Omental fat pad (tissue), 4 donors: ENCODE measurements at places on chromosomes 6 and 20.

DNA sequence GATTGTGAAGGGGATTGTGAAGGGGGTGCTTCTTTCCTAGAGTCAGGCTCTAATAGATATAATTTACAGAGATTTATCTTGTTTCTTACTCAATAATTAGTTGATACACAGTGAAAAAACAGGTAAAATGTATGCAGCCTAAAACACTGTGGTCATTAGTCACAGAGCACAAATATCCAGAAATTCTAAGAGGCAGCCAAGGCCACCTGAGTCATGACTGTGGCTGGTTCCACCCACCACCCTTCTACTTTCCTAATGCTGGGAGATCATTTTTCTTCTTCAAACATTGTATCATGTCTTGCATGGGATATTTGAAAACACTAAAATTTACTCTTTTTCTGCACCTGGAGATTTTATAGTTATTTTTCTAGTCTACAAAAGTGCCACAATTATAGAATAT is 181.6 kb downstream of the OTOR start:
- no peak for DNase-seq

- DNase-seq: no peak
These were observed 98.1 kb downstream of the HIVEP2 start for GRCh38 chr6:142846883-142847287.

DNA sequence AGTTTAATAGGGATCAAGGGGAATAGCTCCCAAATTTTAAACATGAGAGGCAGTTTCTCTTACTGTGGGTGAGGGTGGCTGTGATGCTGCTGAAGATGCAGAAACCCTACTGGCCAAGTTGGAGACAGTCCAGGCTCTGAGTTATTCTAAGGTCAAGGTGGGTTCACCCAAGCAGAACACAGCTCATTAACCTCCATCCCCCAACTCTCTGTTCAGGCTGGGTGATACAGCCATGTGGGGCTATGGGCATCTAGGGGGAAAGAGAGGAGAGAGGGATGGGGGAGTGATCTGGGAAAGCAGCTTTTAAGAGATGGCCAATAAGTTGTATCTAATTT is 18.9 kb upstream of the TRAM2 start:
- no peak for DNase-seq

- DNase-seq: no peak
These were observed 956.5 kb downstream of the TFAP2A start for GRCh38 chr6:9458424-9458823.

DNA sequence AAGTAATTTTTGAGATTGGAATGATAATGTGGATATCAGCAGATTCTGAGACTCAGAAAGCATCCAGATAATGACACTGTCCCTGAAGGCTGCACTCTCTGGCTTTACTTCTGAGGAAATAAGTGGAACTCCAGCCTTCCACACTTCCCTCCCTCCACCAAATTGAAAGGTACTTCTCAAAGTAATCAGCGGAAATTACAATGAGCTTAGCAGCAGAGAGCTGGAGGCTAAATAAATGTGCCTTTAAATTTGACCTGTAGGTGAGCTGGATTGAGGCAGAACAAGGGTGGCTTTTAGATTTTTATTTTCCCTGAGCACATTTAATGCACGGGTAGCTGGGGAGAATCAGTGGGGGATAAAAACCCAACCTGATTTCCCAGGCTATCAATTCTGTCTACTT is 39.3 kb upstream of the RNF144B start:
- DNase-seq: no peak

- DNase-seq: no peak
These were observed 18.0 kb upstream of the PREX1 start for GRCh38 chr20:48845721-48846306.

GRCh38 chr6:52390361-52390727 is 28.4 kb downstream of the PAQR8 start:
- no peak for DNase-seq

DNA sequence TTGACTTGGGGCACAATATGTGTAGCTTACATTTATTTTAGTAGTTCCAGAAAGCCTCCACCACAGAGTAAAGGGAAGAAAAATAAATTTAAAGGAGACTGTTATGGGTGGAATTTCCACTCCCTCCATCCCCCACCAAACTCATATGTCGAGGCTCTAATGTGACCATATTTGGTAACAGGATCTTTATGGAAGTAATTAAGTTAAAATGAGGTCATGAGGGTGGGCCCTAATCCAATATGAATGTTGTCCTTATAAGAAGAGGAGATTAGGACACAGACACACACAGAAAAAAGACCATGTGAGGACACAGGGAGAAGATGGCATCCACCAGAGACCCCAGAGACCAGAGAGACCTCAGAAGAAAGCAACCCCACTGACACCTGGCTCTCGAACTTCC is 189.7 kb downstream of the EDN1 start:
- DNase-seq: no peak

DNA sequence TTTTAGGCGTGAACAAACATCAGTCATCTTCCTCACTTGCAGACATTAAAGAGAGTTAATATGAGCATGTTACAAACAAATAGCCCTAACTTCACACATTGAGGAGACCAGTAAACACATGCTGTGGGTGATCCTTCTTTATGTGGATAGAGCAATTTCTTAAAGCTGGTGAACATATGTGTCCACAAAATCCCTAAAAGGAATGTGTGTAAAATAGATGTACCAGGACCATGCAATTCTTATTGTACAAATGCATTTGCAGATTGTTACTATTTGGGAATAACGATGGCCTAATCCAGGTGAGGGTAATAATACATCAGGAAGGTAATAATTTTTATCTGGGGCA is 228.9 kb downstream of the ALDH8A1 start:
- no peak for DNase-seq

DNA sequence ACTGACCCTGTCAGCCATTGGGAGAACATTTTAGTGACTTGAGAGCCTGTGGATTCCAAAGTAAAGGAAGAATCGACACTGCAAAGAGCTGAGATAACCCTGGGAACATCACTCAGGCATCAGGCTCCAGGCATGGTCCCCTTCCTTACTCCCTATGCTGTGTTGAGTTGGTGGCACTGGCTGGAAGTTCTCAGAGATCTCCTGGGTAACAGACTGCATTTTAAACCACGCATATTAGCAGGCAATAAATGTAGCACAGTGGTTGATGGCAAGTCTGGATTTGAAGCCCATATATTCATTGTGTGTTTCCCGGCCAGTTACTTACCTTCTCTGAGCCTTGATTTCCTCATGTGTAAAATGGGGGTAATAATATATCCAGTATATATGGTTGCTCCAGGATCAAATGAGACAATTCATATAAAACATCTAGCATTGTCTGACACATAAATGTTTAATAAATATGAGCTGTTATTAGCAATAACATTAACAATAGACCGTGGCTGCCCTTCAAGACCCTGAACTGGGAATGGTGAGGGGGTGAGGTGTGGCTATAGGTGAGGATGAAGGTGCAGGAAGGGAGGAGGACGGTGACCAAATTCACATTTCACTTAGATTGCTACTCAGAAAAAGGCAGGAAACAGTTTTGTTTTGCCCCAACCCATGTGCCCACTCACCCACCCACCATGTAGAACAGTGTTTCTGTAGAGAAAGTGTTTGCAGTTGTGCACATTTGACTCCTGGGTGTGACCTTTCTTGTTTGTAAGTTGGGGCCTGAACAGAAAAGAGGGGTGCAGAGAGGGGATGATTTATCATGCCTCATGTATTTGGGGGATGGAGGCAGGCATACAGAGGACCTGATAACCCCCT is 2.1 kb downstream of the PLCG1 start:
- no peak for DNase-seq

GRCh38 chr6:7147051-7147671 is 39.4 kb downstream of the RREB1 start:
- DNase-seq: no peak

- DNase-seq: no peak
These were observed 13.7 kb downstream of the PXDC1 start for GRCh38 chr6:3737831-3738210.

GRCh38 chr6:17705428-17705777 is 1.3 kb downstream of the NUP153 start:
- no peak for DNase-seq

DNA sequence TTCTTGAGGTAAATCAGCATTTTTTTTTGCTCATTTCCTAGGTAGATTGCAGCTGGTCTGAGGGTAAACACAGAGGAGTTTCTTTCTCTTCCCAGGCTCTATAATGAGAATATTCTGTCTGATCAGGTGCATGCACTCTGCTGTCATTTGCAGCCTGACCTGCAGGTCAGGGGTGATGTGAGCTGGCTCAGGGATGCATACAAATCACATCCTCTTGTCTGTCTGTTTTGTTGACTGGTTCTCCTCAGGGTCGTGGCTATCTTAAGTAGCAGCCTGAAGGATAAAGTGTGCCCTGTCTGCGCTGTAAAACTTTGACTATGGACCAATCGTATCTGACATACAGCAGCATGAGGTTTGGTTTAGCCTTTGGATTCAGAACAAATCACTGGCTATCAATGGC is 183.4 kb upstream of the POU3F2 start:
- no peak for DNase-seq

DNA sequence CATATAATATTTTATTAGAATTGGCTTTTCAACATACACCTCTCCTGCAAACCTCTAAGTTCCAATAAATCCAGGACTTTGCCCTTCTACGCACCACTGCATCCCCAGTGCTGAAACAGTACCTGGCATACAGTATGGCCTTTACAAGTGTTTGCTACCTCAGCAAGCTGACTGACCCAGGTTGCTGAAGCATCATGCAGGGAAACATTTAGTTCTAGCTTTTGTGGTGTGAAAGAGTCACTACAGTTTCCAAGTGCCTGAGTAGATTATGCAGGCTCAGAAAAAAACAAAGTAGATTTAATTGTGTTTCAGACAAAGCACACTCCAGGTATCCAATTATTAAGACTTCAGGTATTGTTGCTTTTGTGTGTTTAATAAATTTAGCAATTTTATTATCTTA is 614.2 kb upstream of the NRSN1 start:
- DNase-seq: no peak

DNA sequence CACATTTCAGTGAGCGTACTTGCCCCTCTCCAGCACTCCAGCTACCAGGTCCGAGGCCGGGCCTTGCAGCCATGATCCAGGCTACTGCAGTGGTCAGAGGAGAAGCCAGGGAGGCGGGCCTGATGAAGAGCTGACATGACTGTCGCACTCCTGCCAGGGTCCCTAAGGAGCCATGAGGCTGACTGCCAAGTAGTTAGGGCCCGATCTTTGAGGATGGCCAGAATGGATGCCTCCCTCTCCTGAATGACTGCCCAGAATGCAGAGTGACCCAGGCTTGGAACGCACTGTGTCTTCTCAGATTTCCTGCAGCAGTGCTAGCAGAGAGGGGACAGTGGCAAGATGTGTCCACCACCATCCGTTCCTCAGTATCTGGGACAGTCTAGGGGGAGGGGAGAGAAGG is 24.7 kb upstream of the LRFN2 start:
- DNase-seq: no peak

DNA sequence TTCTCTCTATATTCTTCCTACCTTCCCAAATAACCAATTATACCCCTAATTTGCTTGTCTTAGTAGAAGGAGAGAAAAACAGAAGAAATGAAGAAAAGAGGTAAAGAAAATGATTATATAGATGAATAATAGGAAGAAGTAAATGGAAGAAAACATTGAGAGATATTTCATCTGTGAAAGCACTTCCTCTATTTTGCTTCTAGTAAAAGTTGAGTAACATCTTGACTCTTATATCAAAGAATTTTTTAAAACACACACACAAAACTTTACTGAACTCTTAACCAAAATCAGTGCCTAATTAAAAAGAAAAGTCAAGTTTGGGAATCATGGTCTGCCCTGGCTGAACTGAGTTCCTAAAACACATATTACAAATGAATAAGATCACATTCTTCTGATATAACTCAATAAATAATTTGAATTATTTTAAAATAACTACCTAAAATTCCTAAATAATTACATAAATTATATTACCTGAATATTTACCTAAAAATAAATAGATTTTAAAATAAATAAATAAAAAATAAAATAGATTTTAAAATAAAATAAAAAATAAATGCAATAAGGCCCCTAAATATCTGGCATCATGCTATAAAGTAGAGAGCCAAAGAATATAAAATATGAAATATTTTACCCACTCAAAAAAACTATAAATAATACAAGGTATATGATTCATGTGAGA is 8.8 kb downstream of the SLC17A2 start:
- no peak for DNase-seq

DNA sequence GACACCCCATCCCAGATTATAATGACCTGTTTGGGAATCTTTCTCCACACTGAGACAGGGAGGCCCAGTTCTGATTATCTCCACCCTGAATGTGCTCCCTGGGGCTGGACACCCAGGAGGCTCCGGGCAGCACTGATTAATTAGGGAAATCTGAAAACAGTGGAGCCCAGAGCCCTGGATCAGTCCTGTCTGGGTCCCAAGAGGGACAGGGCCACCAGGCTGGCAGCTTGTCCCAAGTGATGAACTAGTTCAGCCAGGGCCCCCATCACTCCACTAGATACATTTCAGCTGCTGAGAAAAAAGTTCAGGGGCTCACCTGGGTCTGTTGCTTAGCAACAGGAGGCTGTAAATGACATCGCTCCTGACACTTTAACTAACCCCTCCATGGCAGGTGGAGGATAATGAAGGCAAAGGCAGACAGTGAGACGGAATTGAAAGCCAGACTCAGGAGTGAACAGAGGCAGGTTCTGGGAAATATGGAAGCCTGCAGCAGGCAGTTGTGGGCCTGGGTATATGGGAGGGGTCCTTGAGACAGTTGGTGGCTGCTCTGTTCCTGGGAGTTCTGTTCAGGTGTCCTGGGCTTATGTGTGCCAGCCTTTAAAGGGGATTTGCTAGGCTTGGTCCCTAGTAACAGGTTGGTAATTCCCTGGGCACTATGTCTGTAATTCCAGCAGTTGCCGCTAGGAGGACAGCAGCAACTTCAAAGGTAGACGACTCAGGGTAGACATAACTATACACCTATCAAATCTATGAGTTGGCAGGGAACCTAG is 78.3 kb upstream of the CTNNBL1 start:
- no peak for DNase-seq

DNA sequence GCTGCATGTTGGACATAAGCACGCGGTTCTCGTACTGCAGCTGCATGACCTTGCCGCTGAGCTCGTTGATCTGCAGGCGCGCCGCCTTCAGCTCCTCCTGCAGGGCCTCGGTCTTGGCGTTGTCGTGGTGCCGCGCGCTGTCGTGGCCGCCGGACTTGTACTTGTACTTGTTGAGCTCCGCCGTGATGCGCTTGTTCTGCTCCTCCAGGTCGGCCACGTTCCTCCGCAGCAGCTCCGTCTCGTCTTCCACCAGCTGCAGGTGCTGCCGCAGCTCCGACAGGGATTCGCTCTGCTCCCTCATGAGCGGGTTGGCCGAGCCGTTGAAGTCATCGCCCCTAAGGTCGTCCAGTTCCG is 16.6 kb upstream of the KIAA0408 start:
- no peak for DNase-seq

DNA sequence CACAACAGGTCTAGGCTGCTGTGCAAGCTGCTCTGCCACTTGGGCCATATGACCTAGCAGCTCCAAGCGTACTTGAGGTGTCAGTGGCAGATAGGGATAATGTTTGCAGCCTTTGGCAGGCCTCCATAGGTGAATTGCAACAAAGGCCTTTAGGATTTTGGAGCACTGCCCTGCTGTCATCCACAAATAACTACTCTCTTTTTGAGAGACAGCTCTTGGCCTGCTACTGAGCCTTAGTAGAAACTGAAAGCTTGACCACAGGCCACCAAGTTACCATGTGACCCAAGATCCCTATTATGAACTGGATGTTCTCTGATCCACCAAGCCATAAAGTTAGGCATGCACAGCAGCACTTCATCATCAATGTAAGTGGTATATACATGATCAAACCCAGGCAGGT is 29.9 kb downstream of the FBXO30 start:
- no peak for DNase-seq
